ENCODE measurements at places on chromosomes 5 and 9.

GRCh38 chr5:53480416-53481158 lies at the start of gene FST:
Gene FST (plus strand): TSS chr5:53480629. CDS start chr5:53480792, 163 bp downstream.
- no peak for DNase-seq

DNA sequence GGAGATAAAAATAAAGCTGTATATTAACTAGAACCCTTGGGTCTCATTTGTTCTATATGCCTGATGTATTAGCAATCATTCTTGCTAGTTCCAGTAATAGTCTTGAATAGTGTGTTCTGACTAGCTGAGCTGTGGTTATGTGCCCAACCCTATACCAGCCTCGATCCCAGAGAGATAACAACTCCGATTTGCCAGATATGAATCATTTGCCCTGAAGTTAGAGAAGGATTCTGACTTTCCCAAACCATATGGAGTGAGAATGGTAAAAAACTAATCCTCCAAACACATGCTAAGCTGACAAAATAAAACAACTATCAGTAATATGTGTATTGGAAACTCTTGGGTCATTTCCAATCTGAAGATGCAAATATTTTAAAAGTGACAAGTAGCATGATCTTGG lies 64.8 kb downstream of the ALDH1A1 start:
- DNase-seq, result no peak

- no peak for DNase-seq
Observed at GRCh38 chr5:150510460-150511263, 2.7 kb downstream of the NDST1 start.

GRCh38 chr5:104363567-104363966 lies 801.0 kb upstream of the NUDT12 start:
- DNase-seq, result no peak

DNA sequence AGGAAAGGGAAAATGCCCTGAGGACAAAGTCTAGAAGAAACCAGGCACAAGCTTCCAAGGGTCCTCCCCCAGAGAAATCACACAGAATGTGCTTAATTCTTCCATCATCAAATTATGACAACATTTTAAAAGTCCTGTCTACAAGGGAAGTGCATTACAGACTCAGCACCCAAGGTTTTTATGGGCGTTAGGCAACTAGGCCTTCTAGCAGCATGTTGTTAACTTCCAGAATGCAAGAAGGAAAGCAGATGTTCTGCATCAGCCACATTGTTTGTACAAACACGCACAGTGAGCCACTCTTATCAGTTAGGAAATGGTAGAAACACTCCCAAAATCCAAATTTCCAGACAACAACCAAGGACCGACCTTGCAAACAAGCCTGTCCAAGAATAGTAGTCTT lies 26.5 kb downstream of the SMC5 start:
- no peak for DNase-seq

DNA sequence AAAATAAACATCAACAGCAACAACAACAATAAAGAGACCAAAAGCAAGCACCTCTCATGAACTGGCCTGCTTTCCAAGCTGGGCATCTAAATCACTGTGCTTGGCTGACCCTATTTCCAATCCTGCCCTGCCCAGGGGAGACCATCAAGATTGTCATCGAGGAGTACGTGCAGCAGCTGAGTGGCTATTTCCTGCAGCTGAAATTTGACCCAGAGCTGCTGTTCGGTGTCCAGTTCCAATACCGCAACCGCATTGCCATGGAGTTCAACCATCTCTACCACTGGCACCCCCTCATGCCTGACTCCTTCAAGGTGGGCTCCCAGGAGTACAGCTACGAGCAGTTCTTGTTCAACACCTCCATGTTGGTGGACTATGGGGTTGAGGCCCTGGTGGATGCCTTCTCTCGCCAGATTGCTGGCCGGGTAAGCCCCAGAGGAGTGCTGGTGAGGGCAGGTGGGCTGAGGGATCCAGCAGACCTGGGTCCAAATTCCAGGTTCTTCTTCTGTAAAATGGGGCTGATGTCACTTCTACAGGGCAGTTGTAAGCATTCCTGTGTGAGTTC lies 15.6 kb downstream of the PTGS1 start:
- no peak for DNase-seq

- no peak for DNase-seq
Observed at GRCh38 chr5:34511481-34511880, 144.6 kb upstream of the RAI14 start.

DNA sequence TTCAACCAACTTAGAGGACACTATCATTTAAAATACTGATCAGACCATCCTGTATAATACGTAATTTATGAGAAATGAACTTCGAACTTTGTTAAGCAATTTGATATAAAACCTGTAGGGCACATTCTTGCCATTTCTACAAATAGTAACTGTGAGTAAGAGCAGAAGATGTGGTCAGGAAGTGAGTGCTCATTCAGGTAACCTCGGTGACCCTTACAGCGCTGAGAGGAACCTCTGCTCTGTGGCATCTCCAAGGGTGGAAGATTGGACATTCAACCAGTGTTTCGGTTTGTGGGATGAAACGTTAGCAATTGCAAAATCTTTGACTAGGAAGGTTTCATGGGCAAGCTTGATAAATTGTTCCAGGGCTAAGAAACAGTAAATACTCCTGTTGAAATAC lies 194.8 kb upstream of the IRX2 start:
- no peak for DNase-seq

GRCh38 chr5:176803943-176804498 lies 6.3 kb upstream of the UNC5A start:
- DNase-seq, result no peak

DNA sequence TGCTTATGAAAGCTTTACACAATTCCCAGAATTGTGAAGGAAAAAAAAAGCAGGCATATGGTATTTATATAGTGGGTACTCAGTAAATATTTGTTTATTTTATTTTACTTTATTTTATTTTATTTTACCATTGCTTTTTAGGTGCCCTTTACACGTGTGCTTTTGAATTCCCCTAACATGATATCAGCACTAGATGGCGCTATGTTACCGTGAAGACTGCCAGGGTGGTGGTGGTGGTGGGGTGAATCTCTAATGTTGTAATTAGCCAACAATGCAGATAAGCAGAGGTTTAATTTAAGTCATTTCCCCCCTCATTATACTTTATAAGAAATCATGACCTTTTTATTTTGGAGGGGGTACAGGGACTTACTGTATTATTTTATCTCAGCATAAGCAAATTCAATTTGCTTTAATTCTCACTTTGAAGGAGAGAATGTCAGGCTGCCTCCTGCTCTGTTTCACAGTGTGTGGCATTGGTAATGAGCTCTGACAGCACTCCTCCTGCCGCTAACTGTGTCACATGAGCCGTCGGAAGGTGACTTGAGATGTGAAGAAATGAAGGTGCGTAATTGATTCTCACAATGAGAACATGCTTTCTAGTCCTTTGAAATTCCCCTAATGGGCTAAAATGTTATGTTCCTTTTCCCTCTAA lies 165.6 kb downstream of the YTHDC2 start:
- peak; percentile 11 for DNase-seq

GRCh38 chr5:137191179-137191578 lies 307.9 kb downstream of the SPOCK1 start:
- DNase-seq, result no peak

- no peak for DNase-seq
Observed at GRCh38 chr5:102958481-102959011, 161.4 kb downstream of the GIN1 start.

- no peak for DNase-seq
Observed at GRCh38 chr5:89203611-89204010, 320.6 kb upstream of the MEF2C start.

DNA sequence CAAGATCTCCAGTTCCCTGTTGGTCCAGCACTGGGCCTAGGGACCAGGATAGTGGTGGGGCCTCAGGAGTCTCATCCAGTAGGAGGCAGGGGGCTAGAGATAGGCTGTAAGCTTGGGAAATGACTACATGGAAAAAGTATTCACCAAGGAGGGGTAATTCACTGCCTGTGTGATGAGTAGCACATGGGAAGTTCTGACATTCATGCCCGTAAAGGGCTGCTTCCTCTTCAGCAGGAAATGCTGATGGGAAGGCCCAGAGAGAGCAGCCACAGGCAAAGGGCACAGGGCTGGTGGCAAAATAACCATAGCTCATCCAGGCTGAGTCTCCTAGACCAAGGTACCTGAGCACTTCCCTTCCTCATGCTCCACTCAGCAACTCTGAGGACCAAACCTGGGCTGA lies 23.1 kb upstream of the FRRS1L start:
- DNase-seq, result no peak

DNA sequence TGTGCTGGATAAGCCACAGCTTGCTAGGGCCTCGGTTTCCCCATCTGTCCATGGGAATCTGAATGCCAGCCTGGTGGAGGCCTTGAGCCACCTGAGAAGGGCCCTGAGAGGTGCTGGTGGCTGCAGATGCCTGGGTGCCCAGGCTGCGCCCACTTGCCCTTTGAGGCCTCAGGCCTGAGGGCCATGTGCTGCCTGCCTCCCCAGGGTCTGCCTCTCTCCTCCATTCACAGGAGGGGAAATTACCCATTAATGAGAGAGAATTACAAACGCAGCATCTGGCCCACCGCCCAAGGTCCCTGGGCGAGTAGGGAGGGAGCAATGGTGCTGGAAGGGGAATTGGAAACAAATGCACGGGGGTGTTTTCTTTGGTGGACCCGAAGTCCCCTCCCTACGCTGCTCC lies 59.6 kb downstream of the BARX1 start:
- DNase-seq, result no peak

GRCh38 chr9:123003466-123003865 lies 30.0 kb upstream of the GPR21 start:
- DNase-seq, result no peak

DNA sequence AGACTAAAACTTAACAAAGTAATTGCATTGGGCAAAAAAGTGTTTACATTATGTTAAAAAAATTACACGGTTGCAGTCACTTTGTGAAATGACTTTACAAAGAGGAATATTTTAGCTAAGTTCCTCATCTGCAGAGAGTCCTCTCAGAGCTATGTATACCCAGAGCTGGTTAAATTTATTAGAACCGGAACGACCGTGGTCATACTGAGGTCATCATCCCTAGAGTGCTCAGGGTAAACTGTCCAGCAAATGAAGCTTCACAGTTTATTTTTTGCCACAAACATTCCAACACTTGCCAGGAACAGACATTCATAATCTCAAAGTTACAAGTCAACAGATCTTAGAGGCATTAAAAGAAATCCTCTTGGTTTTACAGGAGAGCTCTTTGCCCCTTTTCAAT lies 897 bp downstream of the ROPN1L start:
- DNase-seq, result no peak

DNA sequence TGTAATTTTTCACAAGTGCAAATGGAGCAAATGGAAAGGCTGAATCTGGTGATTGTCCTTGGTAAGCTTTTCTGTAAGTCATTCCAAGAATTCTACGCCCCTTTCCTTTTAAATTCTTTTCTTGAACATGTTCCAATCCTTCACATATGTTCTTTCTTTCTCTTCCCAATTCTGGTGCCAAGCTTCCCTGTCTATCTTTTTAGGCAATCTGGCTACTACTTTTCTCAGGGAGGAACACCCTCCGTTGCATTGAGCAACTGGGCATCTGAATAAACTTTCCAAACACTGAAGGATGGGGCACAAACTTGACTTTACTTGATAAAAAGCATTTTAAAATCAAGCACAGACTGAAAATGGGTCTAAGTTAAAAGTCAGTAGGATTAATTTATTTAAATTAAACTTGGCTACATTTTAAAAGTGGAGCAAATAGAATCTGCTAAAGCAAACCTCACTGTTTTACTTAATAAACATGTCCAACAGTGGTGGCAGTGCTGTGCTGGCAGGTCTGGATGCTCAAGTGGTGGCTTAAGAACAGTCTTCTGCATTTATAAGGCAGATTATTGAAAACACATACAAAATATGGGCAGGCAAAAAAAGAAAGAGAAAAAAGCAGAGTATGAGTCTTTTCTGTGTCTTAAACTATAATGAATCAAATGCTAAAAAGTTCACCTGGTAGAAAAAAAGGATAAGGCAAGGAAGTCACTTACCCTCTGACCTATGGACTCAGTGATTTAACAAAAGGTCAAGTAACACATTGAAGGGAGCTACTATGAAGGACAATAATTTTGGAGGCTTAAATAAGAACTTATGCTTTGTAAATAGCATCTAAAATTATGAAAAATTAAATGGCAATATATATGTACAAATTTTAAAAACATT lies 5.4 kb downstream of the ELL2 start:
- no peak for DNase-seq

GRCh38 chr5:142743592-142744441 lies 26.4 kb upstream of the ARHGAP26 start:
- DNase-seq, result no peak

DNA sequence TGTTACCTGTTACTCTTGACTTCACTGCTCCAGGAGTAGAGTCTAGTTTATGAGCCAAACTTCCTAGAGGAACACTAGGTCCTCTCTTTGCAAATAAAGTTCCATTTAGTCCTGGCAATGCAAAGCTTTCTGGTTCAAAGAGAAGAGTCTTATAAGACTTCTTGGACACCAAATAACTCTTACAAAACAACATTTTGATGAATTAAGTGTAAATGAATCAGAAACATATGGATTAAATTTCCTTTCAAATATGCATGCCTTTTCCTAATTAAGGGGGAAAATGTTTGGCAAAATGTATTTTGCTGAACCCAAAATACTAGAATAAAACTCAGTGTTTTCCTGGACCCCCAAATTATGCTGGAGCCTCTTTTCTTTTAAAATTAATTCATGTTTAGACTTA lies 388.0 kb downstream of the FGF10 start:
- DNase-seq, result no peak

GRCh38 chr9:21919377-21920362 lies 74.5 kb downstream of the CDKN2A start:
- DNase-seq, result peak; percentile 48

- no peak for DNase-seq
Observed at GRCh38 chr5:40906351-40906751, 2.9 kb upstream of the C7 start.

- DNase-seq, result no peak
Observed at GRCh38 chr5:122173474-122174415, 44.4 kb downstream of the ZNF474 start.

DNA sequence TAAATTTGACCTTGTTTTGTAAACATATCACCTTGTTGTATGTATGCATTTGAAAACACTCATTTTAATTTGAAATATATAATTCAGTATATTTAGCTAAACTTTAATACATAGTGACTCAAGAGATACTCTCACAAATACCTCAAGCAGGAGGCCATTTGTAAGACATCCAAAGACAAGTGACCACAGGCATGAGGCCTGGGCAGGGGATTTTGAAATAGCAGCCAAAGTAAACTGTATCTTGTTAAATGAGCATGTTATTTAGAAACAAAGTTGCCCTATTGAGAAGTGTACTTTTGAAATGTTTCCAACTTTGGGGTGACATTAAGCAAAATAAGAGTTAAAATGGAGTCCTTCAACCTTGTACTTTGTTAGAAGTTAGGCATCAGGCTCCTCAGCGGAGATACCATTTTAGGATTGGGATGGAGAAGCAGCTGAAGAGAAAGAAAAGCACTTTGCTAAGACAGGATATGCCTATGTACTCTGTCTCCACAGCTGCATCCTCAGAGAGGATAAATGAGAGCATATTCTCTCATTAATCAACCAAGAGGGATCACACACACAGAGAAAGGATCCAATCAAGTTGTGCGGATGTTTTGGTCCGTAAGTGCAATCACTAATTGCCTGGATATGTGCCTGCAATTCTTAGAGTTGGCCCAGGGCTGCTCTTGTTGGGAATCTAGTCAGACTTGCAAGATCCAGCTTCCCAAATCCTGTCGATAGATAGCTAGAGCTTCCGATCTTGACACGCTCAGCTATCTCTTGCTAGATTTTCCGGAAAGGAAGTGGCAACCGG lies 157.5 kb upstream of the HAPLN1 start:
- no peak for DNase-seq

Data from CD4-positive, alpha-beta T cell treated with Interleukin-6 at 100 ng/mL for 8 hours (primary cell).